Mammary epithelial cell (primary cell): ENCODE measurements at places on chromosomes 4 and X. TPM values are rescaled to one million over a fixed set of nuclear protein-coding genes. Genes with fewer than 3 reads are reported as not detected.

PPM1K gene
- total RNA-seq, result 10.2 TPM

DCX gene
- total RNA-seq, result not detected

ADGRG4 gene
- under 0.01 TPM for total RNA-seq

EGF gene
- total RNA-seq, result 0.12 and 0.67 TPM in 2 replicates

SCML2 gene
- total RNA-seq, result 0.78 and 0.99 TPM in 2 replicates
